ENCODE measurements at places on chromosomes 3 and 15.

DNA sequence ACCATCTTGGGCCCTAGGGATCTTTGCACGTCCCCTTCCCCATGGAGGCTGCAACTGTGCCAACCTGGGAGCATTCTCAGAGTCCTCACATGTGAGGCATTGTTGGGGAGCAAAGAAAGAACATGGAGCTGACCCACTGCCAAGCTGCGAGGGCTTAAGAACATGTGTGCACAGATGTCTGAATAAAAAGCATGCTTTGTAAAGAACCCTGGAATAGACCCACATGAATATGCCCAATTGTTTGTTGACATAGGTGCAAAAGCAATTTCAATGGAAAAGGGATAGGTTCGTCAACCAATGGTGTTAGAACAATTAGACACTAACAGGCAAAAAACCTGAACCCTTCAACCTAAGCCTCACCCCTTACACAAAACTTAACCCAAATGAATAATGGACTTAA, 9.3 kb downstream of the PGPEP1L start:
- DNase-seq, result no peak

GRCh38 chr3:113602256-113602655, 69.9 kb downstream of the SIDT1 start:
- DNase-seq, result no peak

GRCh38 chr3:2861920-2862319, 248.3 kb downstream of the IL5RA start:
- DNase-seq, result no peak

DNA sequence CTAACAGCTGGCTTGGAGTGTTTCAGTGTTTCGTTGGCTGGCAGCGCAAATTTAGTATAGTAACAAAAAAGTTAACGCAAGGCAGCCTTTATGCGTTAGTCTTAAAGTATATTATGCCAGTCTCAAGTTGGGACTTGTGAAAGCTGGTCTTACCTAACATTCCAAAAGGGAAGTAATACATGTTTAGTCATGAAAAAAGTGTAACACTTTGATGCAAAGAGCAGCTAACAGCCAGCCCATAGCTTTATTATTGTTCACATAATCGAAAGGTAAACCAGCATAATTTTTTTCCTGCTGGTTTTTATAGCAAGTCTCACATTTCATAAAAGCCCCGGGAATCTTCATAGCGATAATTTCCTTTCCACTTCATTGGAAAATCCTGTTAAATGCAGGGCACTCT, 2.4 kb upstream of the GPR87 start:
- no peak for DNase-seq

- DNase-seq, result no peak
These were observed 380.7 kb downstream of the PLOD2 start for GRCh38 chr3:145780301-145780700.

DNA sequence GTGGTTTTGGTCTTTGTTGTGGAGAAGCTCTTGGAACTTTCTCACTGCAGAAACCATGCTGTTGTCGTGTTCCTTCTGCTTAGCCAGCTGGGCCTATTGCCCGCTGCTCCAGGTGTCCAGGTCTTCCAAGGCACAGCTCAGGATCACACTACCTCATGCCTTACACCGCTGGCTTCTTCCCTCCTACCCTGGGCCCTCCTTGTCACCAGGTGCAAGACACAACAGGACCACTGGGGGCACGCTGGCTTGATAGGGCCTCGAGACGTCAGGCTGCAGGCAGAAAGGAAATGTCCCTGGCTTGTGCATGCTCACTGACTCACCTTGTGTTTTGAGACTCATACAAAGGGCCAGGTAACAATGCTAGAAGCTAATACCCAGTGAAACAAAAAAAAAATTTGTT, 32.3 kb downstream of the PAQR9 start:
- DNase-seq, result no peak

DNA sequence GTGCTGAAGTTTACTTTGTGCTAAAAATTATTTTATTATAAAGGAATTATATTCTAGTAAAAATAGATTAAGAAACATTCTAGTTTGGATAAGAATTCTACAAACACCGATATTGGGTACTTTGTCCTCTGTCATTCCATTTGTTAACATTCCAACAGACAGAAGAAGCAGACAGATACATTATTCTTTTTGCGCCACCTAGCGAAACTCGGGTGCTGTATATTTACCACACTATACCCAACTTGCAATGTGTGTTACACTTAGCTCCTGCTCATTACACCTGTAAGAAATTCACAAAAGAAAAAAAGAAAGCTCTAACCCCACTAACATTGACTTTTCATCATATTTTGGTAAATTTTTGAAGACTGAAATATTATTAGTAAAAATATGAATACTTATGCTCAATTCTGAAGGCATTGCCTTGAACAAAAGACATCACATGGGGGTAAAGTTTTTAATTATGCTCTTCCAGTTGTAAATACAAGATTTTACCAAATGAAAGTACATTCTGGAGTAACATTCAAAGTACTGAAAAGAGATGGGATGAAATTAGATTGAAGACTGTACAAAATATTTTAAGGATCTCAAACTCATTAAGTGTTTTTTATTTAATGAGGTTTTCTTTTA, 136.5 kb upstream of the MLF1 start:
- DNase-seq, result no peak

GRCh38 chr3:122973893-122974615, 53.5 kb downstream of the SEMA5B start:
- DNase-seq, result no peak

DNA sequence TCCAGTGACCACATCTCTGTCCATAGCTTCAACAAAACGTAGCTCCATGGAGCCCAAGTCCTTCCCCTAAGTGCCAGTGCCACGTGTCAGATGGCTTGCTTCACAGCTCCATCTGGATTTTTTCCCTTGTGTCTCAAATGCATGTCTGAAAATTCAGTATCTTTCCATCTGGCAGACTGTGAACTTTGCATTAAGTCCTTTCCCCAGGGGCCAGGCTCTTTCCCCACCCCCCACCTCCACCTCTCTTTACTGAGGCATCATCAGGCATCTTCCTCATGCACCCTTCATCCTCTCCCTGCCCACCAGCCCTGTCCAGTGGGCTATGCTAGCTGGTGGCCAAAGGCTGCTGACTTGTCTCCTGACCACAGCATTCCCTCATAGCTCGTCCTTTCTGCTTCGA, 53.7 kb downstream of the PDIA5 start:
- no peak for DNase-seq

DNA sequence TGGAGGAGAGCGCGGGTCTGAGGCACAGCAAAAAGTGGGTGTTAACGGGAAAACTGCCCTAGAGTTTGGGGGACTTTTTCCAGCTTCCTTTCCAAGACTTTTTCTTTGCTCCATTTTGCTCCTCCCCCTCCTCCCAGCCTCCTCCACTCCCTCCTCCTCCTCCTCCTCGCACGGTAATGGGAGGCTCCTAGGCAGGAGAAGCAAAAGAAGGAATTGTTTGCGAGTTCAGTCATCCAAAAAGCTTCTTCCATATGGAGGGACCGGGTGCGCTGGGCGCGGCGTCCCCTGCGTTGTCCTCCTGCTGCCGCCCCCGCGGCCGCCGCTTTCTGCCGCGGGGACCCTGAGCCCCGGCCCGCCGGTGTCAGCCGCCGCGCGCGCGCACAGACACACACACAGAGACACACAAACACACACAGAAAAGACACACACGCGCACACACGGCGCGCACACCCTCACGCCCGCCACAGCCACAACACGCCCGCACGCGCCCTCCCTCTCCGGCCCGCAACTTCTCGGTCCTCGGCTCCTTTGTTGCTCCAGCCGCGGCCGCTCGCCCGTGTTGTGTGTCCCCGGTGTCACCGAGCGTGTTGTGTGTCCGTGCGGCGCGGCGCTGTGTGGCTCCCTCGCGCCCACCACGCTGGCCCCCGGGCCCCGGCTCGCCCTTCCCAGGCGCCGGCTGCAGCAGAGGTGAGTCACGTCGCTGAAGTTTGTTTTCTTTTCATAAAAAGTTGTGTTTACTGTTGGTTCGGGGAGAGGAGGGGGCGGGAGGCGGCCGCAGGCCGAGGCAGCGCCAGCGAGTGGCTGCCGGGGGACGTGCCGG, at the start of gene BOC:
BOC (plus strand) TSS at position 228 of the 820 bp plus-strand sequence. CDS start 38,246 bp downstream, outside the sequence.
- DNase-seq, result no peak

DNA sequence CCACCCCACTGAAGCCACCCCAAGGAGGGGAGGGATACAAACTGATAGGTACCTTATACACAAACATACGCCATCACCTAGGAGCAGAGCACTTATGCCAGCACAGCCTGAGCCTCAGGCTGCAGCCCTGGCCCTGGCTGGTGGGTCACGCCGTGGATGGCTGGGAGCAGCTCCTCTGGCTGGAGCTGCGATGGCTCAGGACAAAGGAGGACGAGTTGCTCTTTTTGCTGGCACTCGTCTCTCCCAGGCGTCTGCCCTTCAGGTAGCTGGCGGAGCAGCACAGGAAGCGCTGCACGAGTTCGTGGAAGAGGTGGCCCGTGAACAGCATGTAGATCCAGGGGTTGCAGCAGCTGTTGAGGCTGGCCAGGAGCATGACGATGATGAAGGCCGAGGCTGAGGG, 16.6 kb downstream of the OXTR start:
- DNase-seq, result no peak

GRCh38 chr3:153210660-153211059, 48.6 kb downstream of the RAP2B start:
- DNase-seq, result no peak

GRCh38 chr3:195075199-195075940, 195.6 kb downstream of the XXYLT1 start:
- no peak for DNase-seq

DNA sequence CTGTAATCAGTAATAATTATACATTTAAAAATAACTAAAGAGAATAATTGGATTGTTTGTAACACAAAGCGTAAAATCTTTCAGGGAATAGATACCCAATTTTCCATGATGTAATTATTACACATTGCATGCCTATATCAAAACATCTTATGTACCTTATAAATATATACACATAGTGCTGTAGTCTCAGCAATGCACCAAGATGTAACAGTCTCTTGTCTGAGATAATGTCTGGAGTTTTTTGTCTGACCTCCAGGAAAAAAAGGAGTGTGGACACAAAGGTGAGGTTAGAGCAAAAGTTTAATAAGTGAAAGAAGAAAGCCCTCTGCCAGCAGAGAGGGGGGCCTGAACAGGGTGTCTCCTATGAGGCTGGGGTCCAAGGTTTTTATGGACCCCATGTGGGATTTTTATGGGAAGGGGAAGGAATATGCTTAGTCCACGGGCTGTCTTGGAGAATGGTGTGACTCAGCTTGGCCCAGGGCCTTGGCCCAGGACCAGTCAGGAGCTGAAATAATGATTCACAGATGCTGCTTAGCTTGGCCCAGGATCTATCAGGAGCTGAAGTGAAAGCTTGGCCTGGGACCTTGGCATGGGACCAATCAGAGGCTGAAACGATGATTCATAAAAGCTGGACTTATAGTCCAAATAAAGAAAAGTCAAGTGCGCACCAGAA, 545.0 kb downstream of the ZPLD1 start:
- DNase-seq, result no peak

GRCh38 chr3:18222686-18223085, 202.5 kb downstream of the SATB1 start:
- no peak for DNase-seq

- no peak for DNase-seq
These were observed at the start of gene CSPG5 for GRCh38 chr3:47578691-47579632. Gene CSPG5 (minus strand): TSS chr3:47578865. CDS start chr3:47578693, 172 bp downstream.

DNA sequence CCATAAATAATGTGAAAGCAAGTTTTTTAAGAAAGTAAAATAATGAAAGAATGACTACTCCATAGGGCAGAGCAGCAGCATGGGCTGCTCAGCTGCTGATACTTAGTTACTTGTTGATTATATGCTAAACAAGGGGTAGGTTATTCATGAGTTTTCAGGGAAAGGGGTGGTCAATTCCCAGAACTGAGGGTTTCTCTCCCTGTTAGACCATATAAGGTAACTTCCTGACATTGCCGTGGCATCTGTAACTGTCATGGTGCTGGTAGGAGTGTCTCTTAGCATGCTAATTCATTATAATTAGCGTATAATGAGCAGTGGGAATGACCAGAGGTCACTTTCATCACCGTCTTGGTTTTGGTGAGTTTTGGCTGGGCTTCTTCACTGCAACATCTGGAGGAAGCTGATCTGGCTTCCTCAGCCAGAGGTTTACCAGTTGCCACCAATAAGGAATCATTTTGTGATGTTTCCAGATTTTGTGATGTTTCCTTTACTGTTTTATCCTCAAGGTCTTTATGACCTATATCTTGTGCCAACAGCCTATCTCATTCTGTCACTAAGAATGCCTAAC, 121.8 kb upstream of the CHL1 start:
- DNase-seq, result no peak
